ENCODE measurements at places on chromosomes 11 and 22.

DNA sequence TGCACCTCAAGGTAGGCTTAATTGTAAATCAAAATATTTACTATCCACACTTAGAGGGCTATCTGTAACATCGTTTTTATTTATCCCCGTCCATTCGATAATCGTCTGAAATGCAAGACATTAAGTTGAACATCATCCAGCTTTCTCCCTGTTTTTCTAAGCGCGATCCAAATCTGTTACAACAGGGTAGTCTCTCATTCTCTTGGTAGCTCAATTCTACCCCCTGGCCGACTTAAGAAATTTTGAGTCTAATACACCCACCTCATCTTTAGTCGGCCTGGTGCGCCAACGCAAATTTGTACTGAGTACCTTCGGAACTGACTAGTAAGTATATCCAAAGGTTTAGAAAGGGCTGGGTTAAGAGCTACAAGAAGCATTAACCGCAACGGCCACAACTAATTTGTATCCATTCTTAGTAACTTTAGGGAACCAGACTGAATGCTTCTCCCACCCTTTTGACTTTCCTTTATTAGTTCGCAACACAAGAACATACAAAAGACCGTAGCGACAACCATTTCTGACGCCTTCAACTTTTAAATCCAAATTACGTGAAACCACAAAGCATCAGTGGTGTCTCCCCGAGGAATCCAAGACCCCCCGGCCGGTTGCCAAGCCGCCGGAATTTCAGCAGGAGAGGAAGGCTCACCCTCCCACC, 1.0 kb upstream of the ZNF143 start:
- DNase-seq: no peak

GRCh38 chr11:75768112-75768908, at the start of gene DGAT2:
Gene DGAT2, plus strand, starts transcription at chr11:75768778. Its CDS starts 214 bp downstream, at chr11:75768992.
- peak; percentile 29 for DNase-seq

DNA sequence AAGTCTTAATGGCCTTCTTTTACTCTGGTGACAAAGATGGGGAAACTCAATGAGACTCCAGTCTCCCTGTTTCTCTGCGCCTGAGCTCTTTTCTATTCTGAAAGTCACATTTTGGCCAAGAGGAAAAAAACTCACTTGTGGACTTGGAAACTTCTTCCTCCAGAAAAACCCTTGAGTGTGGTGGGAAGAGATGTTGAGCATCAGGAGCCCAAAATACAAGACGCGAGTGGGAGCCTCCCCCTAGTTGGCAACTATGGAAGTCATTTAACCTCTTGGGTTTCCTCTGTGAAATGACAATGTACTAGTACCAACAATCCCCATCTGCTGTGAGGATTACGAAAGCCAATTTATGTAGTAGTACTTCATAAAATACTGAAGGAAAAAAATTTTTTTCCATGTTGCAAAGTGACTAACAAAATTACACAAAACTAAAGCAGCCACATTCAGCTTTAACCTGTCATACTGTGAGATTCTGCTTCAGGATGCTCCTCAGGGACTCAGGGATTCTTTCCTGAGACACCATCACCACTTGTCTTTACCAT, 524 bp upstream of the SLC25A17 start:
- DNase-seq: no peak

GRCh38 chr11:130213143-130213978, 53.8 kb downstream of the ST14 start:
- no peak for DNase-seq

GRCh38 chr22:39282645-39283321, 36.6 kb downstream of the RPL3 start:
- no peak for DNase-seq

DNA sequence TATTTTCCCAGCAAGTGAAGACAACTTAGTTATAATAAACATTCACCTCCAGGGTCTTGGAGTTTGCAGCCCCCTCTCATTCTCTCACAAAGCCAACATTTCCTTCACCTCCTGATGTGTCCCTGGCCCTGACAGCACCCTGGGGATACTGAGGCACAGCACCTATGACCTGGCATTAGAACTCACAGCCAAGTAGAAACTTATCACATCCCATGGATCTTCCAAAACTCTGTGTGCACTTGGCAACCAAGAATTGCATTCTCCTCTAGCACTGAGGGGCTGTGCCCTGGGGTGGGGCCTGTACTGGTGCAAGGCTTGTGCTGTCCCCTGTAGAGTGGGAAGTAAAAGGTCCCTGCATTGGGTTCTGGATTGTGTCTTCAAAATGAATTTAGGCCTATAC, 116.7 kb upstream of the IGLL5 start:
- no peak for DNase-seq

DNA sequence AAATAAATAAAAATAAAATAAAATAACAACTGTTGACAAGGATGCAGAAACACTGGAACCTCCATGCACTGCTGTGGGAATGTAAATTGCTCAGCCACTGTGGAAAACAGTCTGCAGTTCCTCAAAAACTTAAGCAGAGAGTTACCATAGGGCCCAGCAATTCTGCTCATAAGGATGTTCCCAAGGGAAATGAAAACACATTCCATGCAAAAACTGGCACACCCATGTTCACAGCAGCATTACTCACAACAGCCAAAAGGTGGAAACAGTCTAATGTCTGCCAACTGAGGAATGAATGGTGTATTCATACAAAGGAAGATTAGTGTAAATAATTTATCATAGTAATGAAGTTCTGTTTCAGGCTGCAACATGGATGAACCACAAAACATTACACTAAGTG, 3.2 kb upstream of the KRTAP5-10 start:
- no peak for DNase-seq

GRCh38 chr11:125105926-125106325, 5.5 kb downstream of the TMEM218 start:
- DNase-seq: no peak

Measured in tibial nerve (tissue), 4 donors.